ENCODE measurements at places on chromosomes 5 and 9.

GRCh38 chr9:123268199-123268464 is 254 bp downstream of the STRBP start:
- no peak for DNase-seq

- DNase-seq: no peak
These were observed 4.7 kb downstream of the IRGM start for GRCh38 chr5:150851039-150851438.

- DNase-seq: no peak
These were observed 65.8 kb downstream of the SPEF2 start for GRCh38 chr5:35683466-35683865.

DNA sequence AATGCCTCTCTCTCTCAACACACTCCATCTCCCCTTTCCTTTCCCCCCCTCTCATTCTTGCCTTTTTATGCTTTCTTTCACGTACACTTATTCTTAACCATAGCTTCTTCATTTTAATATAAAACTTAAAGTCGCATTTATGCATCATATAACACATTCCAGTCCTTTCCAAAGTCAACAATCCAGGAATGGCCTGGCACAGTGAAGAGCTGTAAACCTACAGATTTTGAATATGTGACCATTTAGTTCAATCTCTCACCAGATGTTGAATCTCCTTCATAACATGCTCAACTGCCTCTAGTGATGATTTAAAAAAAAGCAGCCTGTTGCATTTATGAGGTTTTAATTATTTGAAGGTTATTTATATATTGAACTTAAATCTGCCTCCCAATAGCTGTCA is 186.2 kb upstream of the GRAMD2B start:
- no peak for DNase-seq

DNA sequence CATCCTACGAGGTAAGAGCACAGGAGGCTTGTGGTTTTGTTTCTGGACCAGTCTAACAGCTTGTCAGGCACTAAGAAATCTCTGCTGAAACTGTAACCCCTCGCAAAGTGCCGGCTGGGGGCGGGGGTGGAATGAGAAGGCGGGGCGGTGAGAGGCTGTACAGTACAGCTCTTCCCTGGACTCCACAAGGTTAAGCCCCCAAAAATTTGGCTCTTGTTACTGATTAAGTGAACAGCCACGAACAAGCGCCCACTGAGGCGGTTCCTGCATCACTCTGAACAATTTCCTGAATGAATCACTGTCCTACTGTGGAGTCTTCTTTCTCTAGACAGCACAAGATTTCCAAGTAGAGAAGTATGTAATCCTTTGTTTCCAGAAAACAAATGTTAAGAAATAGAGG is 6.8 kb downstream of the FBP2 start:
- no peak for DNase-seq

GRCh38 chr5:133467335-133467779 is 145.0 kb downstream of the FSTL4 start:
- no peak for DNase-seq

DNA sequence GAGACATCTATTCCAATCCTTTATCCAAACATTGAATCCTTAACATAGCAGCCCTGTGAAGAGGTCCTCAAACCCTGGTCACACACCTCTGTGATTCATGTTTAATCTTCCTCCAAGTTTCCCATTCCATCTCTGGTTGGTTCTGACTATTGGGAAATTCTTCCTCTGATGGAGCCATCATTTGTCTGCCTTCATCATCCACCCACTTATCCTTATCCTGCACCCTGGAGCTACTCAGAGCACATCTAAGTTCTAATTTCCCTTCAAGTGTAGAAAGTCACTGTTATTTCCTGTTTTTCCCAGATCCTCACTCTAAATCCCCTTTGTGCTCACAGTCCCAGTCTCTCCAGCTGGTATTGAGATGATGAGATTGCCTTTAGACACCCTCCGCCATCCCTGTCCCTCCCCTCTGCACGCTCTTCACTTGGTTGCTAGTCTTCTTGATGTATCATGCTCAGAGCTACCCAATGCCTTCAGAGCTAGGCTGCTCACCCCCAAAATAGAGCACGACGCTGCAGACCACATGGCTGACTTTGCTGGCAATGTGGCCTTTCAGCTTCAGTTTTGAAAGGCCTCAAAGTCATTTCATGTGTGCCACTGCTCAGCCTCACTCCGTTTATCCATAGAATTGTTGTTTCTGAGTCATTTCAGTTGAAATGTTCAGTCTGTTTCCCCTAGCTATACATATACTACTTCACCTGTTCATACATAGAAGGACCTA is 154.3 kb downstream of the PALM2AKAP2 start:
- DNase-seq: no peak

- DNase-seq: no peak
These were observed 148.3 kb upstream of the MOCS2 start for GRCh38 chr5:53257806-53258373.

DNA sequence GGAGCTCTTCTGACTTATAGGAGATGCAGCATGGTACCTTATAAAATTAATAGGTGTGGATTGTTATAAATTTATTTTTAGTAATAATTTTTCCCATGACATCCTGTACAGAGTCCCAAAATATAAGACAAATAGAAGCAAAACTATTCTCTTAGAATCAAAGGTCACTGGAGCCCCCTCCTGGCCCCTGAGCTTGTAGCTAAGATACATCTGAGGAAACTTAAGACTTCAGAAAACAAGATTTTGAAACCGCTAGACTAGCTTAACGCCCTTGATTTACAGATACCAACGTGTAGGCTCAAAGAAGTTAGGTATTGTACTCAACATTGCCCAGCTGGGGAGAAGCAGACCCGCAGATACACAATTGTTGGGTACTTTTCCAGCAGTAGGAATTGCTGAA is 45.7 kb upstream of the KCNN2 start:
- DNase-seq: no peak

GRCh38 chr5:96565582-96566265 is 96.5 kb upstream of the CAST start:
- DNase-seq: no peak

DNA sequence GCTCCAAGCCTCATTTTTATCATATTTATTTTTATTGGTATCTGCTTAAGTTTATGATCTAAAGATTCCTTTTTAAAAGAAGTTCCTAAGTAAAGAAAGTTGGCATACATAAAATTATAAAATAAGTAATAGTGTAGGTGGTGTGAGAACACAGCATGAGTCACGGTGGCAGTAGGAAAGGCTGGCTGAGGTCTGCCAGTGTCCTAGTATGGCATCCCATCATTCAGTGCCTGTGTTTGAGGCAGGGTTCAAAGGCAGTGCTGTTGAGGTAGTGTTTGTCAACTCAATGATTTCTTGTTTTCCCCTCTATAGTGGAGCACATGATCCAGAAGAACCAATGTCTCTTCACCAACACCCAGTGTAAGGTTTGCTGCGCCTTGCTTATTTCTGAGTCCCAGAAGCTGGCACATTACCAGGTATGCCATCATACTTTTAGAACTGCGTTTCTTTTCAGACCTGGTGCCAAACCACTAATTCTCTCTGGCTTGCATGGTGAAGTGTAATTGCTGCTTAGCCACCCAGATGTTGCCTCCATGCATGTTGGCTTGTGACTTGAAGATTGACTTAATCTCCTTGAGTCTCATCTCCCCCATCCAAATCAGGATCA is 18.4 kb downstream of the ZNF346 start:
- no peak for DNase-seq

GRCh38 chr9:124852829-124853531 is at the start of gene WDR38:
TSS of gene WDR38 (plus strand) at chr9:124853460. CDS start at chr9:124853532, 72 bp downstream.
- DNase-seq: peak; percentile 75

DNA sequence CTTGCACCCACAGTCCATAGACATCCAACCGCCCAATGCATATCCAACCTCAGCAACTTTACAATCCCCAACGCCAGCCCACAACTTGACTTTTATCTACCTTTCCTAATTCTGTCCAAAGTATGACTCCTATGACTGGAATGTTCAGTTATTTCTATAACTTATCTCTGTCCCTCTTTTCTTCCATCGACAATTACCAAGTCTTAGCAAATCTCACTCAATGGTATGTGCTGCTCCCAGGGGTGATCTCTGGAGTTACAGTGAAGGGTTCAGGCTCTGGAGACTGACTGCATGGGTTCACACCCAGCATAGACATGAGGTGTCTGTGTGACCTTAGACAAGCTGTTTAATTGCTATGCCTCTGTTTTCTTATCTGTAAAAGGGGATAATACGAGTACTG is 106.9 kb downstream of the SPOCK1 start:
- no peak for DNase-seq

DNA sequence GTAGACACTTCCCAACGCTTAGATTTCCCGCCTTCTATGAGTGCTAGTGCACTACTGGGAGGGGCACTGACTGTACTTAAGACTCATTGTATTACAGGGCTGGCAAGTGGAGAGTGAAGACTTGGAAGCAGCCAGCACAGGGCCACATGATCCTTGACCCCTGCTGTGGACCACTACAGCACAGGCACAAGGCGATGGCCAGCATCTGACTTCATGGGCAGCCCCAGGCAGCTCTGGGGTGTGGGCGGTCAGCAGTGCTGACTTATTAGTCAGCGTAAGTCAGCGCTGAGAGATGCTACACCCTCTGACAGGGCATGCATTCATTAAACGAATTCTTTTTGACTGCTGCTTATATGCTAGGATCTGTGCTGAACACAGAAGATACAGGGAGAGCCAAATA is 9.3 kb downstream of the SLC46A2 start:
- no peak for DNase-seq

- DNase-seq: no peak
These were observed 8.0 kb upstream of the PALM2AKAP2 start for GRCh38 chr9:109771796-109772531.

- DNase-seq: no peak
These were observed 25.5 kb downstream of the EGR1 start for GRCh38 chr5:138490648-138491283.

DNA sequence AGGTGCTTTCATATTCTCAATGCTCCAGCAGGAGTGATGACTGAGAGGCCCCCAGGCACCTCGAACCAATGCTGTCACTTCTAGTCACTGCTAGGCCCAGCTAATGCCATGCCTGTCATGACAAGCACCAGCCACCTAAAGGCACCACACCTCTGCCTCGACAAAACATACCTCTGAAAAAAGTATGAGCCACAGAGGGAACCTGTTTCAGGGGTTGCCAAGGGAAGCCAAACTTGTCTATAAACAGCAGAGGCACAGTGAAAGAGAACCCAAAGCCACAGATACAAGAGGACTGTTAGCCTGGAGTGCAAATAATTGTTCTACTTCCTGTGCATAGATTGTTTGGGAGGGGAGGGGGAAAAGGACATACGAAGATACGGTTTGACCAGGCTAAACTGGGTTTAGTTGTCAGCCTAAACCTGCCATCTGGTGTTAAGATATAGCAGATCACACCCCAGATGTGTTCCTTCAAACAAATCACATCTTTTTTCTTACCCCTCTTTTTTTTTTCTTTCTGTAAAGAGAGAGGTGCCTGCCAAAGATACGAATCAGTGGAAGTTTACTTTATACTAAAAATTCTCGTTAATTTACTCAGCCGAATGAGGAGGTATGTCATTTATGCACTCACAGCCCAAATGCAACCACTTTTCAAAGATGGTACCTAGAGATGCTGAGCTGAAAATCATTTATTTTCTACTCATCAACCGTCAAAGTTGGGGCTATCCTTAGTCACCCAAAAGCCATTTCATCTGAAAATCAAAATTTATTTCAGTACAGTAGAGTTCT is 45.7 kb downstream of the BNC2 start:
- no peak for DNase-seq

GRCh38 chr9:133949486-133950061 is 42.5 kb downstream of the VAV2 start:
- DNase-seq: no peak

GRCh38 chr5:32254881-32255539 is 57.7 kb downstream of the MTMR12 start:
- DNase-seq: no peak

GRCh38 chr9:133367221-133367620 is 8.6 kb downstream of the SURF4 start:
- DNase-seq: no peak

DNA sequence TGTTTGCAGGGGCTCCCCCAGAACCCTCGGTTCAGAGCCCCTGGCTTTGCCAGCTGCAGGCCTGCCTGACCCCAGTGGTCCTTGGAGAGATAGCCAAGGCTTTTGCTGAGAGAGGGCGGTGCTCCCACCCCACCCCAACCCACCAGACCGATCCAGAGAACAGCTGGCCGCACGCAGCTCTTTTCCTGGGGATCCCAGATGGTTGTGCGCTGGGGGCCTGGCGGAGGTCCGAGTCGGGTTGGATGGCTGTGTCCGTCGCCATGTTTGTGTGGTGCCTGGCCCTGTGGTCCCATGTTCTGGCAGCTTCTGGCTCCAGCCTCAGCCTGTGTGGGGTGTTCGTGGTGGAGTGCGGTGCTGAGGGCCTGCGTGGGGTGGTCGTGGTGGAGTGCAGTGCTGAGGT is 97.5 kb downstream of the RXRA start:
- no peak for DNase-seq

GRCh38 chr5:32506799-32507198 is 62.3 kb upstream of the ZFR start:
- no peak for DNase-seq

GRCh38 chr5:67257500-67257899 is 60.9 kb upstream of the CD180 start:
- DNase-seq: no peak

GRCh38 chr5:139998837-139999236 is 44.3 kb downstream of the NRG2 start:
- no peak for DNase-seq

DNA sequence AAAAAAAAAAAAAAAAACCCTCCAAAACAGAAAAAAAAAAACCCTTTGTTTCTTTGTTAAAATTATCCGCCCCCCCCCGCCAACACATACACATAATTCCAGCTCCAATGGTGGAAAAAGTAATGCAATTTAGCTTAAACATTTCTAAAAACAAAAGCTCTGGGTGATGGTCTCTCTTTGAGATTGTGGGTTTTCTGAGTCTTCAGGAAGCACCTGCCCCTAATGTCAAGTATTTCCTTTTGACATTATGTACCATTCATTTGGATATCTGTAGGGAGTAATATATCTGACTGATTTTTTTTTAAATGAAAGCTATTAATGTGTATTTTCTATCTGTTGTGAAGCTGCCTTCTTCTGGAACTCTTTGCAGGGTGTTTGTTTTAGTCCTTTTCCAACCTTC is 389.7 kb downstream of the TAF11L14 start:
- no peak for DNase-seq

DNA sequence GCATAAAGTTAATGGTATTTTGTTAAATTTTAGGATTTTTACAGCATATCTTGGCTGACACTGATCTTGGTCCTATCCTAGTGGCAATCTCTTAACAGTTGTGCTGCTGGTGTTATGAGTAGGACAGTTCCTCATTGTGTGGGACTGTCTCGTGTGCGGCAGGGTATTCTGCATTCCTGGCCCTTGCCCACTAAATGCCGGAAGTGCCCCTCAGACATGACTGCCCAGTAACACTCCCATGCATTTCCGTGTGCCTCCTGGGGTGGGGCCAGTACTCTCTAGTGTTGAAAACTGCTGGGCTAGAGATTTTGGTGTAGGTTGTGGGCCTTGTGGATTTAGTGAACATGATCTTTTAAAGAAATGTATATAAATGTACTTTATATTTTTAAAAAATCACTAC is 227.1 kb upstream of the DMRT1 start:
- DNase-seq: no peak
